ENCODE measurements at places on chromosomes 2 and 18.

- DNase-seq, result no peak
These were observed 36.5 kb downstream of the RRM2 start for GRCh38 chr2:10159086-10159485.

GRCh38 chr18:59059140-59059539 lies 80.5 kb upstream of the SEC11C start:
- DNase-seq, result no peak

DNA sequence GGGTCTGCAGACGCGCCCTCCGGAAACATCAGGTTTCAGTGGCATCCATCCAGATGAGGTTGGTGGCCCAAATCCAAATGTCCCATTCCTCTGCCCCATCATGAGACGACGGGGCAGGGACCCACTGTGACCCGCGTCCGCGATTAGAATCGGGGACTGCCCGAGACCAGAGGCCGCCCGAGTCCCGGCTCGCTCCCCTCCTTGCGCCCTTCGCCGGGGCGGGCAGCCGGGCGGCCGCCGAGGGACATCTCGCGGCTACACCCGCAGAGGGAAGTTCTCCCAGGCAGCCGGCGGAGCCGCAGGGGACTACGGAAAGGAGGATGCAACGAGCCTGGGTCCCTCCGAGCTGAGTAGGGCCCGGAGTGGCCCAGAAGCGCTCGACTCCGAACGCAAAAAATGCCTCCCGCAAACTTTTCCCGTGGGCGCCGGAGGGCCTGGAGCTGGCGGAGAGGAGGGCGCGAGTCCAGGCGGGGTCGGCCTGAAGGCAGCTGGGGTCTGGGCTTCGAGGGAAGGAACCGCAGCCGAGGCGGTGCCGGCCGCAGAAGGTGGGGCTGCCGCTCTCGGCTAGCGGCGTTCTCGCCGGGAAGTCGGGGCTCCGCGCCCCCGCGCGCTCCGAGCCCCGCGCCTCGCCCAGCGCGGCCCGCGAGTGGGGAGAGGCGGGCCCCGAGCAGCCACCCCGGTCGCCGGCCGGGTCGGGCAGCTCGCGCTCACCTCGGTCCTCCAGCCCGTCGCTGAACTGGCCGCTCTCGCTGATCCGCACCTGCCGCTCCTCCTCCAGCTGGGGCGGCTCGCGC lies 580 bp downstream of the TMEM163 start:
- DNase-seq, result peak; percentile 71

GRCh38 chr18:48905513-48905912 lies 45.3 kb downstream of the SMAD7 start:
- no peak for DNase-seq

GRCh38 chr2:191318729-191319078 lies 73.5 kb downstream of the MYO1B start:
- peak; percentile 64 for DNase-seq

DNA sequence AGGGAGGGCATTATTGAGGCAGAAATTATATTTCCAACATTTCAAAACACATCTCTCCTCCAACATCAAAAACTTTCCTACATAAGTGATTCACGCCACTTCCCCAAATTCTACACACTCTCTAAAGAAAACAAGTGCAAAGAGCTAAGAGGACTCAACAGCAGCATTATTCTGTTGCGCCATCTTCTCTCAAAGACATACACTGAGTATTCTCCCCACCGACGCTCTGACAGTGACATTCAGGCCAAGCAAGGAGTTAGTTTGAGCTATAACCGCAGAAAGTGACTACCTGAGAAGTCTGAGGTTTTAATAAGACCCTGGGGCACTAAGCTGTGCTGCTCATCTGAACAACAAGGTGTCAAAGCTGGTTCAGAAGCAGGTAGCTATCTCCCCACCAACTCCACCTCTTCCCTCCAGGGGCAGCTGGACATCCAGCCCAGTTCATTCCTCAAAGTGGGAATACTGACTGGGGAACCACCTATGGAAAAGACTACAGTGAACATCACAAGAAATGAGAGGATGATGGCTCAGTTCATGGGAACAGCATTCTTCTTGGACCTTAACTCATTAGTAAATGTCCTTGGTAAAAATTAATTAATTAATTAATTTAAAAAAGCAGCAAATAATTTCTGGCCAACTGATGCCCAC lies 309.5 kb upstream of the CCDC68 start:
- DNase-seq, result no peak

GRCh38 chr2:29134933-29135332 lies 19.7 kb downstream of the CLIP4 start:
- no peak for DNase-seq

GRCh38 chr2:67772216-67773170 lies 290.3 kb downstream of the C1D start:
- no peak for DNase-seq

GRCh38 chr2:209425471-209426071 lies 1.7 kb downstream of the MAP2 start:
- no peak for DNase-seq

DNA sequence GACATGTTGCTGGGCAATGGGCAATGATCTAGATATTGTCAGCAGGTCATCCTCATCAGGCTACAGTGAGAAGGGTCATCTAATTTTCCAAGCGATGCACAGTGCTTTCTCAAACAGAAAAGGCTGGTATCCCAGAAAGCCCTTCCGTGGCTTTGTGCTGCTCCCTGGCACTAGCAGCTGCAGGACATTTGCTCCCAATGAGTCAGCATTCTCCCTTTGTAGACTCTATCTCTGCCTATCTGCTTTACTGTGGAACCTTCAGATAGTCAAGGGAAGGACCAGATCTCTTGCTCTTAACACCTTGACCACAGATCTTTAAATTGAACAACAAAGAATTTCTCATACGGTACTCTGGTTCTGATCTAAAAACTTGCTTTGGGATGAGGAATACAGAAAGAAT lies 101.4 kb downstream of the CDH2 start:
- DNase-seq, result no peak

- no peak for DNase-seq
These were observed 171.7 kb upstream of the ETAA1 start for GRCh38 chr2:67225287-67225973.

DNA sequence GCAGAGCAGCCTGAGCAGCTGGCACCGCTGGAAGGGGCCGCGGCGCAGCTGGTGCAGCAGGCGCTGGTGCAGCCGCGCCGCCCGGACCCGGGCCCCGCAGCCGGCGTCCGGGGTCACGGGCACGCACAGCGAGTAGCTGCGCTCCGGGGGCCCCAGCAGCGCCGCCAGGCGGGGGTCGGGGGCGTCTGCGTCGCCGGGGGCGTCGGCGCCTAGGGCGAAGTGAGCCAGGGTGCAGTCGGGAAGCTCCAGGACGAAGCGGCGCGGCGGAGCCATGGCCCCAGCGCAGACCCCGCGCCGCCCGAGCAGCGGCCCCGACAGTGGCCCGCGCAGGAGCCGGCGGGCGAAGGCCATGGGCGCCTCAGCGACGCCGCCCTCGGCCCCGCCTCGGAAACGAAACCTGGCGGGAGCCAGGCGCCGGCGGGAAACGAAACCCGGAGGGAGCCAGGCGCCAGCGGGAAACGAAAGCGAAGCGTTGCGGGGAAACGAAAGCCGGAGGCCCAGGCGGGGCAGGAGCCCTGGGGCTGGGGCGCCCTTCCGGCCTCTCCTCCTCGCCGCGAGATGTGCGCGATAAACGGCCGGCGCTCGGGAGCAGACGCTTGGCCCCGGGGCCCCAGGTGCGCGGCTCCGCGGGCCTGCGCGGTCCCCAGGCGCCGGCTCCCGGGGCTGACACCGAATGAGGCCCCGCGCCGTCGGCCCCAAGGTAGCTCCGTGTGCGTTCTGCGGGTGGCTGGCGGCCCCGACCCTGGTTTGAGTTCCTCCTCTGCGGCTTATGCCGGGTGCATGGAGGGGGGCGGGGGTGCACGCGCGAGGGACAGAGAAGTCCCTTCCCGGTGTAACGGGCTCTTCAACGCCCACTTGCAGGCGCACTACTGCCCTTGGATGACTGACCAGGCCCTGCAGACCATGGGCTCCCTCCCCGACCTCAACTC lies at the start of gene CMPK2:
Gene CMPK2 (minus strand): TSS at position 562 of the 929 bp plus-strand sequence. CDS start 211 bp downstream, at position 351.
- DNase-seq, result peak; percentile 68

GRCh38 chr2:39437522-39438296 lies 624 bp upstream of the MAP4K3 start:
- DNase-seq, result peak; percentile 59

- DNase-seq, result peak; percentile 48
These were observed 392.5 kb upstream of the NRXN1 start for GRCh38 chr2:51424418-51424817.

- DNase-seq, result peak; percentile 21
These were observed 74.1 kb downstream of the DGKD start for GRCh38 chr2:233428438-233428837.

GRCh38 chr2:67516899-67517530 lies 119.9 kb downstream of the ETAA1 start:
- no peak for DNase-seq

- DNase-seq, result no peak
These were observed 592 bp downstream of the ME2 start for GRCh38 chr18:50879302-50880118.

GRCh38 chr2:236671896-236672562 lies 102.4 kb downstream of the ACKR3 start:
- peak; percentile 45 for DNase-seq

DNA sequence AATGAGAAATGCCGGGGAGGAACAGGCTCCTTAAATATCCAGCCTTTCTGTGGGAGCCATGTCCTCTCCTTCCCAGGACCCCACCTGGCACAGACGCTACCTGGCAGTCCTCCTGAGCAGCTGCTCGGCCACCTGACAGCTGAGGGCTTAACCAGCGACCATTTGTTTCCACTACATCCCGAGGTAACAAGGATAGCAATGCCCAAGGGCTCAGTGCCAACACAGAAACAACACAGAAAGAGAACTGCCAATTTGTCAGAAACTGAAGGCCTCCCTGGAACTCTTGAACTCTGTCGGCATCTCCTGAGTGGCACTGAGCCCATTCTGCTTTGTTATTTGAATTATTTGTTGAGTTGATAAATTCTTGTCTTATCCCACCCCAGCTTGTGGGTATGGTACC lies 122.2 kb upstream of the ARHGAP28 start:
- no peak for DNase-seq

- DNase-seq, result no peak
These were observed 64.7 kb upstream of the DSEL start for GRCh38 chr18:67581178-67581577.

DNA sequence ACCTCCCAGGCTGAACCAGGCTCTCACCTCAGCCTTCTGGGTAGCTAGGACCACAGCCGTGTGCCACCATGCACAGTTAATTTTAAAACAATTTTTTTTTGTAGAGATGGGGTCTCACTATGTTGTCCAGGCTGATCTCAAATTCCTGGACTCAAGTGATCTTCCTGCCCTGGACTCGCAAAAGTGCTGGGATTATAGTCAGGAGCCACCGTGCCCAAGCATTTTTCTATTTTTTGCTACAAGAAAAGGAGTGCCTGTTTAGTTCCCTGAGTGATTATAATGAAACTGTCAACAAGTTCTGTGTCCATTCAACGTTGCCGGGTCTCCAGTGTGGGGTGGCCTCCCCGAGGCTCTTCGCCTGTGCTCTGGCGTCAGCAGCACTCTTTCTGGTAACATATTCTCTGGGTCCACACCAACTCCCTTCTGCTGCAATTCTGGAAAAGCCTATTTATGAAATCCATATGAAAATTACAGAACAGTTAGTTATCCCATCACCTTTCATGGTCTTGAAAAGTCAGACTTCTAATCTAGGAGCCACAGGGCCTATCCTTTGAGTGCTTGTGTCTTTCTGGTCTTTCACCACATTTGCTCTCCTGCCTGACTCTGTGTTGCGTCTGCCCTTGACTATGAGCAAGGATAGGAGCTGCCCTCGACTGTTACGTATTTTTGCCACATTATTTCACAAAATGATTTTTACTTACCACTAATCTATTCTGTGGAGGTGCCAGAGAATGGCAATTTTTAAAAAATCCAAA lies 172.7 kb downstream of the SOCS6 start:
- no peak for DNase-seq

DNA sequence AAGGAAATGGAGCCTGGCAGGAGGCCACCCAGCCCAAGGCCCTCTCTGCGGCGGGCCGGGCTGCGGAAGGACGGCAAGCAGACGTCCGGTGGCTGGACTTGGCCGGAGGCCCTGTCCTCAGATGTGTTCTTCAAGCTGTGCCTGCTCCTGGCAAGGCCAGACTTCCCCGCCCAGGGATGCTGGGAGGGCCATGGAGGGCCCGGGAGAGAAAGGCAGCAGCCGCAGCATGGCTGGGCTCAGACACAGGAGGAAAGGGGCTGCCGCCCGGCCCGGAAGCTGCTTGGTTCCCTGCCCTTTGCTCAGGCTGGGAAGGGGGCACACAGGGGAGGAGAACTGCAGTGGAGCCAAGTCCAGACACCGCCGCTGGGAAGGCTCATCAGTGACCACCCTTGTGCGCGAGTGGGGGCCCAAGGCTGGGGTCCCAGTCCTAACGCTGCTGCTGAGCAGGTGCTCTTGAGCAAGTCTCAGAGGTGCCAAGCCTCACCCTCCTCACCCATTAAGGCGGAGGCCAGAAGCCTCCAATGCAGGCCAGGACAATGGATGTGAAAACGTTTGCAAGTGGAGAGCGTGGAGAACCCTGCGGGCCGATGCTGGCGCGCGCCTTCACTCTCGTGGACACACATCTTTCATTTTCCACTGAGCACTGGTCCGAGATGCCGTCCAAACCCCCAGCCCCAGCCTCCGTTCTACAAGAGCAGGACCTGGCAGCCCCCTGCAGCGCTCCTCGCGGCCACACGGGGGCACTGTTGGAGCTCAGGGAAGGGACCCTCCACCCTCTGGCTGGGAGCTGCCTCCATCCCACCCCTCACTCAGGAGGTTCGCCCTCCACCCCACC lies 7.9 kb downstream of the CROCC2 start:
- peak; percentile 90 for DNase-seq

DNA sequence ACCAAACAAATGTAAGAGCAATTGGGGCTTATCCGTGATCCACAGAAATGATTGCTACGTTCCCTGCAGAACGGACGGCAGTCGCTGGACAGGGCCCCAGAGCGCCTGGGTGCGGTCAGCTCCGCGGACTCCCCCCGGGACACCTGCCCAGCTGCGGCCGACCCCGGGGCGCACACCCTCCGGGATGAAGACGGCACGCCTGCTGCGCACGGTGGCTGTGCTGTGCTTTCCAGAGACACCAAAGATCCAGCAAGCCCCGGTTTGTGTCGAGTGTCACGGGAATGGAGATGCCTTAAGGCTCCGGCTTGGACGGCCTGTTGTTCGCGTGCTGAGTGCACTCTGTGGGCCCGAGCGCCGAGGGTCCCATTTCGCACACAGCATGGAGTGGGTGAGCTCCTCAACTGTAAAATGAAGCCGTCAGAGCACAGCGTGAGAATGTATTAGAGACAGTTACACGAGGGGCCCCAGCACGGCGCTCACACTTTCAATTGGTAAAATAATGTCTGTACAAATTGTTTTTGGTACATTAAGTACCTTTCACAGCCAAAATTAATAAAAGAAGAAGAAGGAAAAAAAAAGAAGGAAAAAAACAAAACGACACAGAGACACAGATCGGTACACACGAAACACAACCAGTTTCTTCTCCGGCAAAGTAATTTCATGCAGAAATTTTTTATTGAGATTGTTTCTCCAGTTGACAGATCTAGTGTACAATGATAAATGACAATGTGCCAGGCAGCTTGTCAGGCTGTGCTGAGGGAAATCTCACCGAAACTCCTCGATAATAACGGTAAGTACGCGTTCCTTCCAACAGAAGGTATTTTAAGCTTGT lies 615.8 kb upstream of the SALL3 start:
- no peak for DNase-seq
